ENCODE measurements at places on chromosomes 2 and 18. TPM values are rescaled to one million over a fixed set of nuclear protein-coding genes. Genes with fewer than 3 reads are reported as not detected.

GRCh38 chr2:10256515-10257031, 46.1 kb upstream of the HPCAL1 start:
- no peak for DNase-seq

- DNase-seq = no peak
These were observed 109.1 kb downstream of the PLA2R1 start for GRCh38 chr2:159953136-159953823.

PCARE gene
- total RNA-seq = not detected

DNA sequence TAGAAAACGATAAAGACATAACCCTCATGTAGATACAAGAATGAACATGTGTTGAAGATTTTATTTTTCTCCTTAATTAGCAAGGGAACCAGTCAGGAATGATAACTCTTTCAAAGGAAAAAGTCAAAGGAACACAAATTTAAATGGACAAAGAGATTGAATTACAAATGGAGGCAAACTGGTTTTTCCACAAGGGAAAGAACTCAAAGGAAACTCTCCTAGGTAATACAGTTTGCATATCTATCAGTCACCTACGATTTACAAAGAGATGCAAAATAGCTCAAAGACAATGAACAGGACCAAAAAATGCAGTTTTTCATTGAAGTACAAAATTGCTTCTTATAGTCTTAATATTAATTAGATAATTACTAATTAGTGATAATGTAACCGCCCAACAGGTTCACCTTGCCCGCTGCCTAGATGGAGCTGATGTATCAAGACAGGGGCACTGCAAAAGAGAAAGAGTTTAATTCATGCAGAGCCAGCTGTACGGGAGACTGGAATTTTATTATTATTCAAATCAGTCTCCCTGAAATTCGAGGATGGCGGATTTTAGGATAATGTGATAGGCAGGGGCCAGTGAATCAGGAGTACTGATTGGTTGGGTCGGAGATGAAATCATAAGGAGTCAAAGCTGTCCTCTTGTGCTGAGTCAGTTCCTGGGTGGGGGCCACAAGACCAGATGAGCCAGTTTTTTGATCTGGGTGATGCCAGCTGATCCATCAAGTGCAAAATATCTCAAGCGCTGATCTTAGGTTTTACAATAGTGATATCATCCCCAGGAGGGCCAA, 151.0 kb downstream of the TMEM17 start:
- DNase-seq = no peak

ATG9A gene
- total RNA-seq = 52.9 TPM

GRCh38 chr2:37969731-37970130, 44.6 kb downstream of the RMDN2 start:
- DNase-seq = no peak

GRCh38 chr2:193695367-193695766, 1500.6 kb upstream of the TMEFF2 start:
- DNase-seq = no peak

SLC39A6 gene
- 48.7 TPM for total RNA-seq

NEU2 gene
- total RNA-seq = 0.33 TPM

DNA sequence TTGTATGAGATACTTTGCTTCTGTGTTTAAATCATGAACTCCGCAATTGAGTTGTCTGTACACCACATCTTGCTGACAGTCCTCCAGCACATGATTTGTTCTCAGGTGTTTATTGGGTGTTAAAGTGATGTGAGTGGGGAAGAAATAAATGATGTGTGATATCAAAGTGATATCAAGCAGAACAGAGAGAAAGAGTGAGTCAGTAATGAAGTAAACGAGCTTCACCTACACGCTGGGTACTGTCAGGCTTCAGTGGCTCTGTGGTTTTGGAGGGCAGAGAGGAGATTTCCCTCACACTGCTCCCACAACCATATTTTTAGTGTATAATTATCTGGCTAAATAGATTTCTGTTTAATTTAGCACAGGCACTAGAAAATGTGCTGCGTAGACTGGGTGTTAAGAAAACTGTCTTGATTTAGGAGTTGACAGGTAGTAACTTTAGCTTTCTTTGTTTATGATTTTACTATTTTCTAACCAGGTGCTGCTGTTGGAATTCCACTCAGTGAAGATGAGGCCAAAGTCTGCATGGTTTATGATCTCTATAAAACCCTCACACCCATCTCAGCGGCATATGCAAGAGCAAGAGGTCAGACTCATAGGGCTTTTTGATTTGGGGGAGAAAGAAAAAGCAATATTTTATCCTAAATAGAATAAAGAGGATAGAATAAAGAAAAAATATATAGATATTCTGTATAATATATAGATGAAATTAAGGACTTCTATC, 21.2 kb downstream of the ATIC start:
- DNase-seq = no peak

- DNase-seq = no peak
These were observed 231.7 kb downstream of the PARD3B start for GRCh38 chr2:204776781-204777559.

GRCh38 chr2:230124235-230124634, 55.5 kb upstream of the SLC16A14 start:
- DNase-seq = no peak

GRCh38 chr18:36582988-36583745, 245.6 kb downstream of the TPGS2 start:
- no peak for DNase-seq

- DNase-seq = no peak
These were observed 164.0 kb upstream of the ZEB2 start for GRCh38 chr2:144683966-144684365.

TNFAIP6 gene
- 0.87 TPM for total RNA-seq

DNA sequence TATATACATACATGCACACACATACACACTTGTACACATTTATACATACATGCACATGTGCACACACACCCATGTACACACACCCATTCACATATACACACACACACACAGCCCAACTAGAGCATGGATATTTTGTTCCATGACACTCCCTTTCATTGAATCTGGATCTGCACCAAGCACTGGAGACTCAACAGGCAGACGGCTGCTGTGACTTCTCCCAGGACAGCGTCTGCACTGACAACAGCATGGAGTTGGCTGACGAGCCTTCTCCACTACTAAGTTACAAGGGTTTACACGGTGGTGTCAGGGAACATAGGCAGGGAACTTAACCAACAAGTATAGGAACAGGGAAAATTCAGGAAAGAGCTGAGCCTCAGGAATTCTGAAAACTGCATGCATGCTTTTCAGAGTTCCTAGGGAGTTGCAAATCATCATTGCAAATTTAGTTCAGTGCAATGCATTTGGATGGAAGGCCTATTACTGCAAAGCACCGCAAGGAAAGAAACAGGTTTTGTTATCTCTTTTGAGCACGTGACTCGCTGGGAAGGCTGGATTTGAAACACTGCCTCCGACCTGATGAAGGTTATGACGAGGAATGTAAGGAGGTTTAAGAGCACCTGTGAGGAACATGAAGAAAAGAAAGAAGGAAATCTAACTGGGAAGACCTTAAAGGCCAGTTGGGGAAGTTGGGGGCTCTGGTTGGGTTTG, 35.9 kb downstream of the TMEM18 start:
- DNase-seq = no peak

SPATA3 gene
- not detected for total RNA-seq

SERPINB10 gene
- not detected for total RNA-seq

Data from type B pancreatic cell (in vitro differentiated cells).